ENCODE measurements at places on chromosomes 5 and 9.

- no peak for DNase-seq
Measured at GRCh38 chr9:20579524-20580314, 42.6 kb downstream of the MLLT3 start.

GRCh38 chr5:91225848-91226686 lies 157.1 kb downstream of the ARRDC3 start:
- peak; percentile 64 for DNase-seq

DNA sequence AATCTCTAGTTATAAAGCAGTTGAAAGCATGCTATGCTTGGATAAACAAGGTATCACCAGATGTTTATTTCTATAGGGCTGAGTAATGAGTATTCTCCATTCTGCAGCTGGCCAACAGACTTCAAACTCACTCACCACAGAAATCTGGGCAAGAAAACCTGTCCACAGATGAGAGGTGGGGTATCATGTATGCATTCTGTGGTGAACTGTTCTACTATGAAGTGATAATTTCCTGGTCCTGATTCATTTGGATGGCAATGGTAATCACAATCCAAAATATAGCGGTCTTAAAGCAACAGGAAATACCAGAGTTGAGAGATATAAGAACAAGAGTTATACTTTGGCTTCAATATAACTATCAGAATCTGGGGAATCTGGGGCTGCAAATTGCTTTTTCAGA lies 65.9 kb upstream of the EFNA5 start:
- DNase-seq, result no peak

DNA sequence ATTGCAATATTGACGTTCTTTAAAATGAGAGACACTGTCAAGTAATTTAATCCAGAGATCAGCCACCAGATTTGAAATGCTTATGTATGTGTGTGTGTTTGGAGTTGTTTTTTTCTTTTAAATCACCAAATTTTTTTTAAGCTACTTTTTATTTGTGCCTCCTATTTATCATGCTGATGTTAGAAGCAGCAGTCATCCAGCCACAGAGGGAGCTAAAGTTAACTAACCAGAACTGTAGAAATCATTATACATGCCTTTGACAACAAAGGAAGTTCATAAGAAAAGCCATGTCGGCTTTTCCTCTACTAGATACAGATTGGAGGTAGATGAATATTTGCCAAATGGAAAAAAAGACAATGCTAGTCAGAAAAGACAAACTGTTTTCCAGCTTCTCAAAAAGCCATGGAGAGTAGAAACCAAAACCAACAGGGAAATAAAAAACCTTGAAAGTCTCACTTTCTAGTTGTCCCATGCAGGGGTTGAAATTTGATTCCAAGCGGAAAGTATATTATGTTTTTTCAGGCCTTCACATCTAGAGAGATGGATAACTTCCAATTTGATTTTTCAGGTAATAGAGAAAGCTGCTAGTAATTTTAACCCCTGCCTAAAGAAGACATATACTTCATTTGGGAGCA lies 4.5 kb downstream of the PURA start:
- no peak for DNase-seq

GRCh38 chr5:80195837-80196400 lies 59.9 kb downstream of the SERINC5 start:
- no peak for DNase-seq

DNA sequence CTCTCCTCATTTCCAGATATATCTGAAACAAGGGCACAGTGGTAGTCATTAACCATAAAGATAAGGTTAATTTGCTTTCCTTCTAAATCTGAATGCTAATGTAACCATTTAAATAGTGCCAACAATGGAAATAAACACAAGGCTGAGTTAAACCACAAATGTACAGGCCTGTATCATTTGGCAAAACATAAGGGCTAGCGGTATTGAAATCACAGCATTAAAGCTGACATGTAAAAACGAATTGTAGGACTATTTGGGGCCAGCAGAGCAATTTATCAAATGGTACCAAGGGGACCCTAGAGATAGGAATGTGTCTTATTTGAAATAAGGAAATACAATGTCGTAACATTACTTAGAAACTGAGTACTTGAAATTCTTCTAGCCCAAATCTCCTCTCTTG lies 247.5 kb upstream of the RPS23 start:
- DNase-seq, result no peak
